ENCODE measurements at places on chromosomes 5 and 9. TPM values are rescaled to one million over a fixed set of nuclear protein-coding genes. Genes with fewer than 3 reads are reported as not detected.

DNA sequence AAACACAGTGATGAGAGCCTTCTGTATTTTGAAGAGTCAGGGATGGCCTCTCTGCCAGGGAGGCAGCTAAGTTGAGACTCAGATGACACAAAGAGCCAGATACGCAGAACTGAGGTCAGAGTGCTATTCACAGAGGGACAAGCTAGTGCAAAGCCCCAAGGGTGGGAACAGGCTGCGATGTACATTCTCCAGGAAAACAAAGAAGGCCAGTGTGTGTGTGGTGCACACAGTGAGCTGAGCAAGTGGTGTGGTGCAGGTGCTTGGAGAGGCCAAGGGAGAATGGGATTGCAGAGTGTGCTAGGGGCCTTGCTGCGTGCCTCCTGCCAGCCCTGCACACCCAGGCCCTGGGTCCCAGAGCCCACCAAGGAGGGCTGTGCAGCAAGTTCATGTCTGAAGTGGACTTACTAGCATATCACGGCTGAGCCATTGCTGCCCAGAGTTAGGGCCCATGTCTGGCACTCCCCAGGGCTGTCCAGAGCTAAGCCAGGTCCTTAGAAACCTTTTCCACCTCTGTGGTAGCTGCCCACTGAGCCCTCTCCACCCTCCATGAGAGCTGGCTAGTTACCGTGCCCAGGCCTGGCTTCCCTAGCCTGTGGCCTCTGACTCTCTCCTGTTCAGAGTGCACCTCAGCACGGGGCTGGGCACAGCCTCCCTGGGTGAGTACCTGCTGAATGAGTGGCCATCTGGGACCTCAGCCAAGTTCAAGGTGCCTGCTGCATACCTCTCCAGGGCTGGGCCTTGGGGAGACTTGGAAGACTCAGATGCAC lies 9.3 kb downstream of the SLC25A48 start:
- no peak overlapping the region for H3K27ac ChIP-seq
- H3K4me1 ChIP-seq = no peaks in the 10 kb centered on the region
- H3K4me3 ChIP-seq = no peak overlapping the region
- peaks cover 51% of the 10 kb centered on the region for H3K27me3 ChIP-seq
- no peaks in the 10 kb centered on the region for H3K36me3 ChIP-seq
- DNase-seq = peak; percentile 59

DNA sequence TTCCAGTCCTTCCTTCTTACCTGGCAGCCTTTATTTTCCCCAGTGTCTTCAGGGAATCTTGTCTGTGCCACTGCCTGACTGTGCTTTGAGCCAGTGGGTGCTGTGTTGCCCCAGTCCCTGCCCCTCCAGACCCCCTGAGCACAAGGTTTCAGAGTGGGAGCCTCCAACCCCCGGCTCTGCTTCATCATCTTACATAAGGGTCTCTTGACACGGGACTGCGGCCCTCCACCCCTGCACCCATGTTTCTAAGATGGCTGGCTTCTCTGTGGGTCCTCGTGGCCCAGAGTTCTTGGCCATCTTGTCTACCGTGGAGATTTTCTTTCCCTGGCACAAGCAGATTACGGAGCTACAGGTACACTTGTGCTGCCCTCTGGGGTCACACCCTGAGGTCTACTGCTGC lies 194.1 kb downstream of the CACNA1B start:
- no peaks in the 10 kb centered on the region for H3K4me1 ChIP-seq
- peaks cover 6% of the 10 kb centered on the region for H3K36me3 ChIP-seq
- no peak overlapping the region for H3K4me3 ChIP-seq
- DNase-seq = no peak
- no peak overlapping the region for H3K27ac ChIP-seq

- H3K27me3 ChIP-seq = no peaks in the 10 kb centered on the region
- no peaks in the 10 kb centered on the region for H3K36me3 ChIP-seq
- H3K4me1 ChIP-seq = no peaks in the 10 kb centered on the region
- H3K27ac ChIP-seq = no peak overlapping the region
Measured at GRCh38 chr5:113133211-113133975, 156.8 kb downstream of the DCP2 start.

DNA sequence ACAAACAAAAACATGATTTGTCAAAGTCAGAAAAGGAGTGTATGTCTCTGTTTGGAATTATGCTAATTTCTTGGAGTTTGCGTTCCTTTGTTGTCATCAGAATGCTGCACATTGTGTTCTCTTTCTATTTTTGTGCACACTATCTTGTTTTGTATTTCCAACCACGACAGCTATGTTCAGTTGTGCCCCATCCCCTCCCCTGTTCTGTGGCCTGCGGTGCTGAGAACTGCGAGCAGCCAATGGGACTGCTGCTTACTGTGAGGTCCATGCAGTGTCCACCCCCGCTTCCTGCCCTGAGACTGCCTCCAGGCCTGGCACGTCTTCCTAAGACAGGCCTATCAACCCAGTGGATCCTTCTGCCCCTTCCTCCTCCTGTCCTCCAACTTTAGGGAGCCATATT lies 76.8 kb downstream of the PALM2AKAP2 start:
- H3K36me3 ChIP-seq = no peaks in the 10 kb centered on the region
- H3K4me1 ChIP-seq = no peaks in the 10 kb centered on the region
- H3K27me3 ChIP-seq = peaks cover 23% of the 10 kb centered on the region
- no peak overlapping the region for H3K4me3 ChIP-seq

DNA sequence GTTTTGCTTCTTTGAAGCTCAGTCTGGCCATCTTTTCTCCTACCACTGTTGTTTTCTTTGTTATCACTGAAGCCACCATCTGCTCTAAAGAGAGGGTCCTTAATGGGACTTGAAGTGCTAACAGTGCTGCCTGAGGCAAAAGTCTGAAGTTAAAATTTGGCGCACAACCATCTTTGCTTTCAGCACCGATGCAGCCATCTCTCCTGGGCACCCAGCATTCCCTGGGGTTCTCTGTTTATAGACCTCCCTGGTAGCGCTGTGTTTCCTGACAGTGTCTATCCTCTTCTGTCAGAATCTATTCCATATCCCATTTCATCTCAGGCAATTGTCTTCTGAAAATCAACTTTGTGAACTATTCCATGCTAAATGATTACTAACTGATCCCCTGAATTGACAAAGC lies 491.5 kb upstream of the MPDZ start:
- H3K27ac ChIP-seq = no peak overlapping the region
- no peaks in the 10 kb centered on the region for H3K27me3 ChIP-seq
- no peaks in the 10 kb centered on the region for H3K36me3 ChIP-seq
- H3K4me1 ChIP-seq = no peaks in the 10 kb centered on the region
- no peak for DNase-seq
- H3K4me3 ChIP-seq = no peak overlapping the region

- no peak for DNase-seq
- H3K4me3 ChIP-seq = no peak overlapping the region
- H3K27ac ChIP-seq = no peak overlapping the region
- H3K36me3 ChIP-seq = no peaks in the 10 kb centered on the region
Measured at GRCh38 chr5:158933494-158934318, 166.0 kb downstream of the EBF1 start.

- no peak for DNase-seq
- no peaks in the 10 kb centered on the region for H3K4me1 ChIP-seq
- no peak overlapping the region for H3K4me3 ChIP-seq
- H3K27ac ChIP-seq = no peak overlapping the region
Measured at GRCh38 chr5:17096952-17097695, 120.3 kb upstream of the BASP1 start.

- no peak for DNase-seq
- H3K27me3 ChIP-seq = no peaks in the 10 kb centered on the region
- H3K4me3 ChIP-seq = no peak overlapping the region
- H3K27ac ChIP-seq = no peak overlapping the region
- no peaks in the 10 kb centered on the region for H3K36me3 ChIP-seq
Measured at GRCh38 chr5:167614294-167615021, 677.0 kb upstream of the WWC1 start.

- no peaks in the 10 kb centered on the region for H3K36me3 ChIP-seq
- no peak overlapping the region for H3K4me3 ChIP-seq
- no peak for DNase-seq
- H3K4me1 ChIP-seq = no peaks in the 10 kb centered on the region
- H3K27ac ChIP-seq = no peak overlapping the region
Measured at GRCh38 chr5:180908400-180908799, 9.4 kb downstream of the BTNL8 start.

GRCh38 chr9:104831681-104832080 lies 67.8 kb downstream of the NIPSNAP3B start:
- H3K27me3 ChIP-seq = no peaks in the 10 kb centered on the region
- no peaks in the 10 kb centered on the region for H3K36me3 ChIP-seq

GRCh38 chr5:119022773-119023172 lies 34.4 kb upstream of the DTWD2 start:
- no peaks in the 10 kb centered on the region for H3K36me3 ChIP-seq
- H3K4me1 ChIP-seq = peaks cover 9% of the 10 kb centered on the region
- H3K27me3 ChIP-seq = no peaks in the 10 kb centered on the region
- no peak for DNase-seq

- peaks cover 38% of the 10 kb centered on the region for H3K36me3 ChIP-seq
- H3K27ac ChIP-seq = peak within 1 kb of the TSS; percentile 97
- H3K4me1 ChIP-seq = no peaks in the 10 kb centered on the region
- H3K4me3 ChIP-seq = peak within 1 kb of the TSS; percentile 95
- H3K27me3 ChIP-seq = no peaks in the 10 kb centered on the region
- DNase-seq = peak; percentile 91
Measured at GRCh38 chr9:6757456-6758247, at the start of gene KDM4C. KDM4C (plus strand) TSS chr9:6757973; CDS start chr9:6792989, 35,016 bp downstream.

SLC30A5 gene
- 45.9 TPM for total RNA-seq

ANXA2R gene
- total RNA-seq = 8.0 TPM

ANKRD55 gene
- not detected for total RNA-seq

RNF180 gene
- 2.4 TPM for total RNA-seq

RXFP3 gene
- not detected for total RNA-seq

TRIM7 gene
- total RNA-seq = 1.8 TPM

ENHO gene
- total RNA-seq = not detected

Measured in Calu3 (cell line).